ENCODE measurements at places on chromosomes 6 and 20. TPM values are rescaled to one million over a fixed set of nuclear protein-coding genes. Genes with fewer than 3 reads are reported as not detected.

The MTG2 gene
- 38.1 TPM for total RNA-seq

The SLC22A2 gene
- not detected for total RNA-seq

The ARHGAP40 gene
- total RNA-seq = 0.02 TPM

The ARFGEF3 gene
- total RNA-seq = 0.51 TPM

The CST11 gene
- total RNA-seq = not detected
